Stimulated activated CD4-positive, alpha-beta T cell treated with anti-CD3 and anti-CD28 coated beads, Interleukin-4, amount 100 ng/mL, for 48 hours (primary cell): ENCODE measurements at places on chromosomes 3 and 15.

DNA sequence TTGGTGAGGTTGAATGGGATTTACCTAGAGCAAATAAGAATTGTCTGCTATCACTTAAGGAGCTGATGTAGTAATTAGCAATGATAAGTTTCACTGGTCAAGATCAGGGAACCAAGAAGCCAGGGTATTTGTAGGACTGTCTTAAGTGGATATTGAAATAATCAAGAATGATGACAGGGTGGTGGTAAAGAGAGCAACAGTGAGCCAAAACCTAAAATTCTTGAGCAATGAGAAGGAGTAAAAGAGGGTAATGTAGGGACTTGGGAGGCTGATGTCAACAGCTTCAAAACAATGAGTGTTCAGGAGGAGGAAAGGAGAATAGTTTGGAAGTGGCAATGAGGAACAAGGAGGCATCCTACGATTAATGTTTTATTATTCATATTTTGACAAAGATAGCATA lies 31.5 kb upstream of the SLC2A2 start:
- DNase-seq: no peak

GRCh38 chr3:63521657-63522056 lies 130.8 kb upstream of the SNTN start:
- DNase-seq: no peak

DNA sequence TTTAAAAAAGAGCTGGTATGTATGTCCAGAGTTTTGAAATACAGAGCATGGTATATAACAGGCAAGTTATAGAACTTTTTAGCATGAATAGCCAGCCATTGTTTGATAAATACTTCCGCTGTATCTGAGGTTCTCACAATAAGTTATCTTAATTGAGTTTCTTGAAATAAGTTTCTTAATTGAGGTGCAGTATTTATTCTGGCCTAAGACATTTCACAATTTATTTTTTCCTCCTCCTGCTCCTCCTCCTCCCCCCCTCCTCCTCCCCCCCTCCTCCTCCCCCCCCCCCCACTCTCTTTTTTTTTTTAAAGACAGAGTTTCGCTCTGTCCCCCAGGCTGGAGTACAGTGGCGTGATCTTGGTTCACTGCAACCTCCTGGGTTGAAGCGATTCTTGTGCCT lies 83.4 kb downstream of the VPS8 start:
- DNase-seq: no peak

GRCh38 chr3:69141313-69141712 lies 18.9 kb upstream of the LMOD3 start:
- no peak for DNase-seq

DNA sequence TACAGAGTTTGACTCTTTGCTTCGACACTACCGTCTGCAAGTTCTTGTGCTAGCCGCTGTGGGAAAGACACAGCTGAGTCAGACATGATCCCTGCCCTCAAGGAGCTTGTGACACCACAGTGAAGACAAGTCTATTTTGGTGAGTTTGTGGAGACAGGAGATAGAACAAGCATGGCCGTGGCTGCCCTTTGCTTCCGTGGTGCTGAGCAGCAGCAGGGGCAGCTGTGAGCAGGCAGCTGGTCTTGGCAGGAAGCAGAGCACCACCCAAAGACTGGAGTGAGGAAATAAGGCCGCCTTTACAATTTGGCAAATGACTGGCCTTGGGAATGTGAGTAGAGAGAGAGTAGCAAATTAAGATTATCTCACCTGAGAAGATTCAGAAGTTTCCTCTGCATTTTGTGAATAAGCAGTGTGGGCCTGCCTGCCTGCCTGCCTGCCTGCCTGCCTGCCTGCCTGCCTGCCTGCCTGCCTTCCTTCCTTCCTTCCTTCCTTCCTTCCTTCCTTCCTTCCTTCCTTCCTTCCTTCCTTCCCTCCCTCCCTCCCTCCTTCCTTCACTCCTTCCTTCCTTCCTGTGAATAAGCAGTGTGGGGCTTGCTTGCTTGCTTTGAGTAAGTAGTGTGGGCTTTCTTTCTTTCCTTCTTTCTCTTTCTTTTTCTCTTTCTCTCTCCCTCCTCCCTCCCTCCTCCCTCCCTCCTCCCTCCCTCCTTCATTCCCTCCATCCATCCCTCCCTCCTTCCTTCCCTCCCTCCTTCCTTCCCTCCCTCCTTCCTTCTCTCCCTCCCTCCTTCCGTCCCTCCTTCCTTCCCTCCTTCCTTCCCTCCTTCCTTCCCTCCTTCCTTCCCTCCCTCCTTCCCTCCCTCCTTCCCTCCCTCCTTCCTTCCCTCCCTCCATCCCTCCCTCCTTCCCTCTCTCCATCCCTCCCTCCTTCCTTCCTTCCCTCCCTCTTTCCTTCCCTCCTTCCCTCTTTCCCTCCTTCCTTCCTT lies 1.6 kb upstream of the GCNT3 start:
- DNase-seq: no peak

- DNase-seq: no peak
These were observed at the start of gene CD86 for GRCh38 chr3:122055215-122055614. Gene CD86, plus strand, starts transcription at chr3:122055362. Its CDS starts 128 bp downstream, at chr3:122055490.

DNA sequence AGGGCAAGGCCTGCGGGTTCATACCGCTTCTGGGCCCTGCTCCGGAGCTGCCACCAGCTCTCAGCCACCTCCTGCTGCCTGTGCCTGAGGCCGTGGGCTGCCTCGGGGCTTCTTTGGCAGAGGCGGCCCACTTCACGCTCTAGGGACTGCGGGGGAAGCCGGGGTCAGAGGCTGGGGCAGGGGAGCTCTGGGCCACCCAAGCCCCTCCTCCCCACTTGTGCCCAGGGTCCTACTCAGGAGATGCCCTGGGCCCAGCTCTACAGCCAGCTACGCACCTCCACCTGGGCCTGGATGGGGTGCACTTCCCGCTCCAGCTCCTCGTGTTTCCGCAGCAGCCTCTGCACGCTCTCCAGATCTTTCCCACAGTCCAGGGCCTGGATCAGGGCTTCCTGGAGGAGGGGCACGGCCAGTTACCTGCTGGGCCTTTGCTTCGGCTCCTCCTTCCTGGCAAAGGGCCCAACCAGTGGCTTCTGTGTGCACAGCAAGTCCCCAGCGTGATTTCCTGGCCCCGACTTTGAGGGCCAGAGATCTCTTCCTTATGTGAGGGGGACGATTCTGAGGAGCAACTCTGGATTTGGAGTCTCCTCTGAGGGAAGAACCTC lies 24.0 kb downstream of the PLA2G4B start:
- no peak for DNase-seq

DNA sequence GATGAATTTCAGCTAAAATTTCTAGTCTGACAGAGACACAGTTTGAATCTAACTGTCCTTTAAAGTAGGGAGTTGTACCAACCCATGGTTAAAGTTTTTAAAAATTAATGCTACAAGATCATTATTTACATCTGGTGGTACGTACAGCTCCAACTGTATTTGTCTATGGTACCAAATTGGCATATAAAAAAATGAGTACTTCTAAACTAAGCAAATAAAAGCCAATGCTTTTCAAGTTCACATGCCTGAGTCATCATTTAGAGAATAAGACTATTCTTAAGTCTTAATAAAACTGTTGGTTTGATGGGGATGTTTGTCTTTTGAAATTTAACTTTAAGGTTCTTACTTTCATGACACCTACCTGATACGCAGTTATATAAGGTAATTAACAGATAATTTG lies 21.0 kb upstream of the IFT57 start:
- DNase-seq: no peak

GRCh38 chr15:78069462-78070029 lies 8.0 kb downstream of the TBC1D2B start:
- DNase-seq: no peak

DNA sequence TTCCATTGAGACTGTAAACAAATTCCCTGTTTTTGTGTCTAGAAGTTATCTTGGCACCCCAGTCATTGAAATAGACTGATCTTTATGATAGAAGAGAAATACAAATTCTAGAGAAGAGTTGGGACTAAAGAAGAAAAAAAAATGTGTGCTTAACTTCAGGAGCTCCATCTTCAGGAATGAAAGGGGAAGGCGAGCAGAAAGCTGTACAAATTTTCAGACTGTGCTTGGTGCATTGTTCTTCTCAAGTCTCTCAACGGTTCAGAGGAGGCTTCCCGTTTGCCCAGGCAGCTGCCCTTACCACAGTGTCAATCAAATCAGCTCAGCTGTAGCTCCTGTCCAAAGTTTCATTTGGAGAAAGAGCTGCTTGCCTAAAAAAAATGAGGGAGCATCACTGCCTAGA lies 41.7 kb downstream of the OXSM start:
- DNase-seq: no peak

- no peak for DNase-seq
These were observed 12.4 kb upstream of the SEC13 start for GRCh38 chr3:10333349-10333650.

DNA sequence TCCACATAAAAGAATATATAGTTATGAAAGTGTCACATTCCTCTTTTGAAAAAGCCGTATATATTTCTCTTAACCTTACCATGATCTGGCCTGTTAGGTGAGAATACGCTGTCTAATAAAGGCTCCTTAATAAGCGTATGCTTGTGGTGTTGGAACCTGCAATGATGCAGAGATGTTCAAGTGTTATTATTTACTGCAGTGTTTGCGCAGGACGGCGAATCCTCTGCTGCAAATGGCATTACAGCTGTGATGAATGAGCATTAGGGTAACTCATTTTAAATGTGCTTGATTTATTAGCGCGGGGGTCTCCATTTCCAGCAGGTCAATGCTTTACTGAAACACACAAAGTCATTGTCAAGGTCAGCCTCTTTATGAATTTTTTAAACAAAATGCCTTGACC lies 94.6 kb downstream of the CDIN1 start:
- no peak for DNase-seq

DNA sequence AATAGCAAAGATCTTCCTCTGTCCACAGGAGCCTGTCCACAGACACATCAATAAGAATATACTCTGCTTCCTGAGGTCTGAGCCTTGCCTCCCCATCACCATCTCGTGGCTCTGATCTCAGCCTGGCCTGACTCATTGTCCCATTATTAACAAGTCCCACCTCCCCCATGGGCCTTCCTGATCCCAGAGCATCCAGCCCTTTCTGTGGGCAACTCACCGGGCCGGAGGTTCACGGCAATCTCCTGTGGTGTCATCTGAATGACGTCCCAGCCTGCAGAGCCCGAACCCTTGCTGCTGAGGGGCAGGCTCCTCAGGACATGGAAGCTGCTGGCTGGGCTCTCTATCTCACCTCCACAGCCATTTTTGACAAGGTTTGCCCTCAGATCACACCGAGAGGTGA lies 28.1 kb downstream of the ITGB5 start:
- DNase-seq: no peak

DNA sequence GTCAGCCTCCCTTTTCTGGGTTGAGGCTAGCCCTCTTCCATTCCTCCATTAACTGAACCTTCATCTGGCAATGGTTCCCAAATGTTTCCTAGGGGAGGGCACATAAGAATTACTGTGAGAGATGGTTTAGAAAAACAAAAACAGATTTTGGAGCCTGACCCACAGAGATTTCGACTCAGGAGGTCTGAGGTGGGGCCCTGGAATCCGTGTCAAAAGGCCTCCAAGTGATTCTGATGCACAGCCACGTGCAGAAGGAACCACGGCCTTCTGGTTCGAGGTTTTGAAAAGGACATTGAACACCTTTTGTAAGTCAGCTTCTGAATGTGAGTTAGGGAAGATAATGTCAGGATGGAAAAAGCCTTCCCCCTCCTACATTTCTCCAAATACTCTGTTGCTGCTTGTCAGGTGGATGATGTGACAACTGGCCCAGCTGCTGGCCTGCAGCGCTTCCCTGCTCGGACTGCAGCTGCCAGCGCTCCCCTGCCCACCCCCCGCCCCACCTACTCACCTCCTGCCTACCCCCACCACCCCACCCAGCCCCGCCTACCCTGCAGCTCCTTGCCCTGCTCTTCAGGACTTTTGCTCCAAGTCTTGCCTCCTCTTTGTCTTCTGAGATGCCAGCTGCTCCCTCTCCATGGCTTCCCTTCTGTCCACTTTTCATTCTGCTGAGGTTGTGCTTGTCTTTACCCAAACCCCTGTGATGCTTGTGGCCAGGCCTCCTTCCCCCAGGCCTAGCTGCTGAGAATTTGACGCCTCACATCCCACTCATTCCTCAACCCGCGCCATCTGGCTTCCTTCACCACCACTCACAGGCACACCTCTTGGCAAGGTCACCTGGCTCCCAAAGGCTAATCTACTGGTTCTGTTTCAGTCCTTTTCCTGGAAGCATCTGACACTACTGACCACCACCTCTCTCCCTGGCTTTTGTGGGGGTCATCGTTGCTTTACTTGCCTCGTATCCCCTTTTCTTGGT lies 6.6 kb downstream of the EHD4 start:
- no peak for DNase-seq

DNA sequence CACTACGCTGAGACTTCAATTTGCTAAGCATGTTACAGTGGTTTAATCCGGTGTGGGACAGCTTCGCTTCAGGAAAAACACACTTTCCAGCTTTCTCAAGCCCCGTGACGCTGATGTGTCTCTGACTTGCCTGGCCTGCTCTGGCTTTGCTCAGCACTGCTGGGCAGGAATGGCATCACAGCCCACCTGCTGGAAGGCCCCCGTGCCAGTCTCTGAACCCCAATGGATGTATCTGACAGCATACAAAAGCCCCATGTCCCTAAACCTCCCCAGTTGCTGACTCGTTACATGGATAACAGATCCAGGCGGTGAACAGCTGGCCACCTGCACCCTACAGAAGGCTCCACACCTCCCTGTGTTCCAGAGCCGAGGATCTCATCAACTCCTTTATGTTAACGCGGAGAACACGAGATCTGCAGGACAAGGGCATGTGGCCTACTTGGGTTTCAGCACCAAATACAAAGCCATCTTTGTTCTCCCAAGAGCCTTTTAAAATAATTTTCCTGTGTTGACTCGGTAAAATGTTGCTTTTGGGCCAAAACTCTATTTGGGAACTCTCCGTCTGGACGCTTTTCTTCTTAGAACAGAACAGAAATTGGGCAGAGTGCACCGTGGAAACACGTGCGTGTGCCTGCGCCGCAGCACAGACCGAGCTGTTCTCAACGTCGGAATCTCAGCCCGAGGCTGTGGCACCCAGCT lies 61.4 kb downstream of the ATP10A start:
- no peak for DNase-seq

DNA sequence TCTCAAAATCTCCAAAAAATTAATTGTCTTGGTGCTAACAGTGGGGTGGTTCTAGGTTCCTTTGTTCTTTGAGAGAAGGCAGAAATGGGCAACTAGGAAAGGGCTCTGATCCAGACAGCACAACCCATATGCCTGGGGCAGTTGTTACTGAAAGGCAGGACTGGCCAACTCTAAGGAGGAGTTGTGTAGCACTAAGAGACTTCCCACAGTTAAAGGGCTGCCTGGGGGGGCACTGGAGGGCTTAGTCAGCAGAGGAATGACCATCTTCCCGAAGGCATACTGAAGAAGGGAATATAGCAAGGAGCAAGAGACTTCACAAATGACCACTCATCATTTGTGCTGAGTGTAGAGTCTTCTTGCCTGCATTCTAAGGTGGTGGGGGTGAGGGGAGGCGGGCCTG lies 15.8 kb downstream of the ILDR1 start:
- no peak for DNase-seq

GRCh38 chr3:116601206-116601605 lies 108.4 kb upstream of the TUSC7 start:
- no peak for DNase-seq
